A549 treated with AZD2906 at 1 μM for 4 hours (cell line): ENCODE measurements at places on chromosomes 16 and 17. TPM values are rescaled to one million over a fixed set of nuclear protein-coding genes. Genes with fewer than 3 reads are reported as not detected.

Gene CCL1
- not detected in 5 replicates for total RNA-seq

Gene SP6
- total RNA-seq, result 7.6 to 7.8 TPM (median 7.7 TPM) in 5 replicates

Gene SARM1
- total RNA-seq, result 4.4 to 6.2 TPM (median 5.6 TPM) in 5 replicates

Gene EPOP
- total RNA-seq, result 9.7 to 12.9 TPM (median 12.0 TPM) in 5 replicates

Gene SDR42E1
- 1.1 to 1.6 TPM (median 1.2 TPM) in 5 replicates for total RNA-seq
